Myocyte (in vitro differentiated cells): ENCODE measurements at places on chromosomes 5 and 9. TPM values are rescaled to one million over a fixed set of nuclear protein-coding genes. Genes with fewer than 3 reads are reported as not detected.

The NAIP gene
- total RNA-seq, result 0.73 and 1.2 TPM in 2 replicates

The TTC23L gene
- not detected in 2 replicates for total RNA-seq

The HAND1 gene
- total RNA-seq, result not detected in 2 replicates

The IL5 gene
- not detected in 2 replicates for total RNA-seq

The DRD1 gene
- not detected in 2 replicates for total RNA-seq

The HDAC3 gene
- total RNA-seq, result 38.5 and 40.0 TPM in 2 replicates

The DAB2IP gene
- 4.5 and 6.6 TPM in 2 replicates for total RNA-seq
